Osteocyte (in vitro differentiated cells): ENCODE measurements at places on chromosomes 5 and 9. TPM values are rescaled to one million over a fixed set of nuclear protein-coding genes. Genes with fewer than 3 reads are reported as not detected.

SPAAR gene
- total RNA-seq, result 0.56 TPM in 1 of 2 replicates, not detected in the other

- H3K4me3 ChIP-seq, result no peak overlapping the region
- H3K4me1 ChIP-seq, result peaks cover 41% of the 10 kb centered on the region
- no peaks in the 10 kb centered on the region for H3K36me3 ChIP-seq
- peak overlapping the region; percentile 67 for H3K27ac ChIP-seq
- DNase-seq, result no peak
Observed at GRCh38 chr9:33860200-33860871, 43.4 kb downstream of the UBE2R2 start.

DNA sequence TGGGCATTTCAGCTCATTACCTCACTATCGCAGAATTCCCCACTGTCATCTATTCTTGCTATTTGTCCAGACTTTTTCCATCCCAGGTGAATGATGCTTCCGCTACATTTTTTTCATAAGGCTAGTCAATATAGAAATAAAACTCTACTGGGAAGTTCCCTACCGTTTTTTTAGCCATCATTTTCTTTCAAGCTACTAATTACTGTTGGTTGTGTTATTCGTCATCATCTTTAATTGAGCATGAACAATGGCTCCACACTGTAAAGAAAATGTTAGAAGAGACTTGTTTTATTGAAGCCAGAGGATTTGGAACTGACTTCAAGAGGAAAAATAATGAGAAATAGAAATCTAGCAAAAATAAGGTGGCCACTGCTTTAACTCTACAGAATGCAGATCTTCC is 265.0 kb downstream of the ZNF608 start:
- no peak for DNase-seq
- H3K27me3 ChIP-seq, result no peaks in the 10 kb centered on the region
- peaks cover 3% of the 10 kb centered on the region for H3K4me1 ChIP-seq
- no peak overlapping the region for H3K4me3 ChIP-seq
- no peak overlapping the region for H3K27ac ChIP-seq

DNA sequence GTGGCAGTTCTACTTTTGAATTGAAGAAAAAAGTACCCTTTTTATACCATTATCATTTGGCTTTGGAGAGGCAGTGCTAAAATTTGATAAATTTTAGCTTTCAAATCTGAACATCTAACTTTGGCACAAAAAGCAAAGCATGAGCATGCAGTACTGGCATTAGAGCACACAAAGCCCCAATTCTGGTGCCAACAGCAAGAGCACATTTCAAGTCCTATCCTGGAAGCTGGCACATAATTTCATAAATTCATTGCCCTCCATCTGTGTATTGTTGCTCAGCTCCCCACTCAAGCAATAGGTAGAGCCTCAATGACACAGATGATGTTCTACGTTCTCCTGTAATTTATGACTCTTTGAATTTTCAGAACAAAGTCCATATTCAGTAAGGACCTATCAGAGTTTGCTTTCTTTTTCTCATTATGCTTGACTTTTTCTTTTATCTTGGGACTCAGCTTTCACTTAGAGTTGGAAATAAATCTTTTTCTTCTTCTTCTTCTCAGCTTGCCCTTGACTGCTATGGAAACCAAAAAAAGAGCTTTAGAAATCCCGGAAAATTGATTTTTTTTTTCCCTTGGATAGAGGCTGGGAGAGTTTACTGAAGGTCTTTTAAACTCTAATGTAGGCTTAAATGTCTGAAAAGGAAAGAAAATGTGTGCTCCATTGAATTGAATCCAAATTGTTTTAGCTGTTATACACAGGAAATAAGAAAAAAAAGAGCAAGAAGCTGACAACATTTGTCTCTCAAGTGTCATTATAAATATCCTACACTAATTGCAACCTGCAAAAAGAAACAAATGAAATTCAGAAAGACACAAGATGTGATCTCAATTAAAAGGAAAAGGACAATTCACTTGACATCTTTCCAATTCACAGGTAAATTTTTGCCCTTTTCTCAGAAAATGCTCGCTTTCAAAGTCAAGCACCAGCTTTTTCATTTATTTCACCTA is 380.8 kb upstream of the CDH18 start:
- DNase-seq, result no peak
- no peaks in the 10 kb centered on the region for H3K27me3 ChIP-seq
- H3K36me3 ChIP-seq, result no peaks in the 10 kb centered on the region
- H3K4me3 ChIP-seq, result no peak overlapping the region
- no peak overlapping the region for H3K27ac ChIP-seq

MIGA2 gene
- 27.5 and 29.9 TPM in 2 replicates for total RNA-seq

PRLR gene
- total RNA-seq, result 0.08 and 0.30 TPM in 2 replicates

OR1J4 gene
- total RNA-seq, result not detected in 2 replicates

BAAT gene
- 0.13 TPM in 1 of 2 replicates, not detected in the other for total RNA-seq

BTNL3 gene
- total RNA-seq, result not detected in 2 replicates

GRCh38 chr5:172110921-172111851 is 76.8 kb downstream of the STK10 start:
- no peaks in the 10 kb centered on the region for H3K27me3 ChIP-seq
- H3K4me1 ChIP-seq, result peaks cover 78% of the 10 kb centered on the region
- H3K4me3 ChIP-seq, result peak overlapping the region; percentile 18
- peak overlapping the region; percentile 78 for H3K27ac ChIP-seq

SAPCD2 gene
- 3.1 and 3.4 TPM in 2 replicates for total RNA-seq

DNA sequence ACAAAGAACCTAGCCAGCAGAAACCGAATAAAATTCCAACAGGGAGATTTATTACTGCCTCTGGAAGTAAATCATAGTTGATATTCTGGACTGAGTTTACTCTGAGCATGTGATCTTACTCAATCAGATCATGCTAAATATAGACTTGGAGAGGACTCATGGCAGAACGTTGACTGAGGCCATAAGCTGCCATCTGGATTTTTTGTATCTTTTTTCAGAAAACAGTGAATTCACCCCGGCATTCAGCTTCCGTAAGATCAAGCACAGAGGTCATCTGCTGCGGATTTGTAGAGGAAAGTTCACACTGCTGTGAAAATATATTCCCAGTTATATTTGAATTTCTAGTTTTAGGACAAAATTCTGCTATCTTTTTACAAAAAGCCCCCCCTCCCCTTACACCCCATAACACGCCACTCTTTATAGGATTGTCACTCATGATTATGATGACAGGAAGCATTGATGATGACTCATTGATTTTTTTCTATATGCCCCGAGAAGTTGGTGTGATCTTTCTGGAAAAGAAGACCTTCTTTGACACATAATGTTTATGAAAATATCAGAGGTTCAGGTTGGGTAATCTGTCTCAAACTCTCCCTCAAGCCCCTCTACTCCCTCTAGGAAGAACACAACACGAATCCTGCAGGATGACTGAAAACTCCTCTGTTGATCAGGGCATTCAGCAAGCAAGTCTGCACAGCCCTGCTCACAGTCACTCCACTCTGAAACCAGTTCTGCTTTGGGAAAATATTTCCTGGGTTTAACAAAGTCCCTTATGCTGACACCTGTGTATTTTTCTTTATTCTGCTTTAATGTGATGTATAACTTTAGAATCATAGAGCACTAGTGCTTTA is 70.8 kb downstream of the NXNL2 start:
- peaks cover 8% of the 10 kb centered on the region for H3K4me1 ChIP-seq
- DNase-seq, result no peak
- H3K4me3 ChIP-seq, result no peak overlapping the region
- no peak overlapping the region for H3K27ac ChIP-seq

TTC23L gene
- 0.59 TPM in 1 of 2 replicates, not detected in the other for total RNA-seq

FOXD4L5 gene
- 0.16 and 0.35 TPM in 2 replicates for total RNA-seq

GRCh38 chr5:149959406-149960236 is 937 bp upstream of the SLC26A2 start:
- DNase-seq, result no peak
- peak overlapping the region; percentile 99 for H3K27ac ChIP-seq
- H3K4me3 ChIP-seq, result peak overlapping the region; percentile 88
- H3K27me3 ChIP-seq, result no peaks in the 10 kb centered on the region

DNA sequence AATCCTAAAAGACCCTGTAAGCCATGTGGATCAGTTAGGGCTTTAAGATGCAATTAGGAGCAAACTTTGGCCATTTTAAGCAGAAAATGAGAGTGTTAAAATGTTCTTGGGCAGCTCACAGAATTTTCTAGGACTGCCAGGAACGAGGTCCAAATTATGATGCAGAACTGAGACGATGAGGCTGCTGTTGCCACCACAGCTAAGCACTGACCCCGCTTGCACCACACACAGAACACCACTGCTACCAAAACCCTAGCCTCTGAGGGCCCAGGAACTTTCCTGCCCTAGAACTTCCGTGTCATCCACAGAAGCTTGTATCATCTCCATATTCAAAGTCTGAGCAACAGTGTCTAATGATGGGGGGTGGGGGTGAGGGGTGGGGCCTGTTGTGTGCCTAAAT is 41.0 kb upstream of the PCSK1 start:
- H3K4me3 ChIP-seq, result no peak overlapping the region
- H3K4me1 ChIP-seq, result no peaks in the 10 kb centered on the region
- H3K27me3 ChIP-seq, result peaks cover 43% of the 10 kb centered on the region

GRCh38 chr9:95822583-95823431 is 52.7 kb upstream of the ERCC6L2 start:
- no peak for DNase-seq
- H3K27ac ChIP-seq, result peak overlapping the region; percentile 31
- H3K4me3 ChIP-seq, result no peak overlapping the region
- H3K36me3 ChIP-seq, result no peaks in the 10 kb centered on the region
- peaks cover 23% of the 10 kb centered on the region for H3K4me1 ChIP-seq

CNTNAP3 gene
- 27.2 and 30.4 TPM in 2 replicates for total RNA-seq

GRCh38 chr9:137368431-137369035 is 54.4 kb downstream of the EXD3 start:
- no peak for DNase-seq
- H3K27ac ChIP-seq, result no peak overlapping the region
- H3K27me3 ChIP-seq, result no peaks in the 10 kb centered on the region
- no peak overlapping the region for H3K4me3 ChIP-seq

CNTLN gene
- total RNA-seq, result 13.6 and 14.6 TPM in 2 replicates

GRCh38 chr9:125255781-125256391 is 5.7 kb upstream of the GAPVD1 start:
- H3K27me3 ChIP-seq, result no peaks in the 10 kb centered on the region
- H3K36me3 ChIP-seq, result no peaks in the 10 kb centered on the region
- H3K4me1 ChIP-seq, result peaks cover 9% of the 10 kb centered on the region
- H3K4me3 ChIP-seq, result no peak overlapping the region
- no peak for DNase-seq

KIF27 gene
- total RNA-seq, result 4.2 and 6.4 TPM in 2 replicates

GHR gene
- total RNA-seq, result 2.3 and 2.7 TPM in 2 replicates

GRCh38 chr5:29485333-29485732 is 1708.2 kb upstream of the CDH6 start:
- no peak for DNase-seq
- no peak overlapping the region for H3K4me3 ChIP-seq
- H3K36me3 ChIP-seq, result no peaks in the 10 kb centered on the region
- H3K4me1 ChIP-seq, result no peaks in the 10 kb centered on the region
- H3K27ac ChIP-seq, result no peak overlapping the region

PTGS1 gene
- total RNA-seq, result 2.5 and 3.1 TPM in 2 replicates

TAF11L4 gene
- total RNA-seq, result not detected in 2 replicates

DNA sequence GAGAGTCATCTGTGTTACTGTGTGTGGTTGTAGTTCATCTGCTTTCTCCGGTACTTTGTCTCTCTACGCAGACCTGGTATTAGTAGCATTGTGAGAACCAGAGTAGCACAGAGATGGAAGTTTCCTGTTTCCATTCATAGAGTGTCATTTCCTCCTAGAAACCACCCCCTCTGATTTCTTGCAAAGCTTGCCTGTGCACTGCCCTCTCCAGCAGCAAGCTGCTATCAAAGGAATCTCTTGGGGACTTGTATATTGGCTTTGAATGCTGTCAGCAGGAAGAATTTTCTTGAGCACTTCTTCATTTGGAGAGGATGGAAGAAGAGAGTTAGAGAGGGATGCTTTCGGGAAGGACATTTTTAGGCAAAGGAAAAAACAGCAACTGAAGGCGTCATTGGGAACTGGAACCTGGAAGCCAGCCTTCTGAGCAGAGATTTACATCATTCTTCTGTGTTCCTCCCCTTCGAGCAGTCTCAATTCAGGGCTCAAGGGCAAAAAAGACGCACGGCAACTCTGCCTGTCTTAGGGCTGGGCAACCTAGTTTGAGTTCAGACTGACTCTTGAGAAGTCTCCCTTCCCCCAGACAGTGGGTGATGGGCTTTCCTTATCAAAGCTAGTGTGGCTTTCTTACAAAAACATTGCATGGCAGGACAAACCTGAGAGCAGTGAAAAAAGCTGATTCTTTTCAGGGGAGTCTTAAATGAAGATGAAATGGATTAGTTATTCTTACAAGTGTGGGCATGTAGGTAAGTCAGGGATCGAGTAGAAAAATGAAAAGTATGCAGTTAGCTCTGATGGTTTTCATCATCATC is 226.3 kb downstream of the AOPEP start:
- no peak overlapping the region for H3K27ac ChIP-seq
- no peak overlapping the region for H3K4me3 ChIP-seq
- no peaks in the 10 kb centered on the region for H3K27me3 ChIP-seq
- DNase-seq, result no peak

PRR7 gene
- 2.8 and 4.4 TPM in 2 replicates for total RNA-seq

DNA sequence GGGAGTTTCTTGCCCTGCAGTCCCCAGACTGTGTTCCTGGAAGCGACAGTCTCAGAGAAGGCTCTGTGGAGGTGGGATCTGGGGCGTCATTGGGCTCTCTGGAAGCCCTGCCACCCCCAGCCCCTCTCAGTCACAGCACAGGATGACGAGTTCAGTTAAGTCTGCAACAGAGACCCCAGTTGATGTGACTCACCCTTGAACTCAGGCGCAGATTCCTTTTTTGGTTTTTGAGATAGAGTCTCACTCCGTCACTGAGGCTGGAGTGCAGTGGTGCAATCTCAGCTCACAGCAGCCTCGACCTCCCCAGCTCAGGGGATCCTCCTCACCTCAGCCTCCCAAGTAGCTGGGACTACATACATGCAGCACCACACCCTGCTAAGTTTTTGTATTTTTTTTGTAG is 8.3 kb downstream of the HRH2 start:
- no peak for DNase-seq
- no peaks in the 10 kb centered on the region for H3K4me1 ChIP-seq
- H3K27ac ChIP-seq, result no peak overlapping the region
- H3K4me3 ChIP-seq, result no peak overlapping the region
- no peaks in the 10 kb centered on the region for H3K27me3 ChIP-seq
- no peaks in the 10 kb centered on the region for H3K36me3 ChIP-seq

- H3K27ac ChIP-seq, result no peak overlapping the region
- H3K36me3 ChIP-seq, result no peaks in the 10 kb centered on the region
- DNase-seq, result no peak
- H3K4me3 ChIP-seq, result no peak overlapping the region
Observed at GRCh38 chr9:85290019-85290418, 451.7 kb downstream of the AGTPBP1 start.
